Effector CD8-positive, alpha-beta T cell (primary cell): ENCODE measurements at places on chromosomes 4 and X.

DNA sequence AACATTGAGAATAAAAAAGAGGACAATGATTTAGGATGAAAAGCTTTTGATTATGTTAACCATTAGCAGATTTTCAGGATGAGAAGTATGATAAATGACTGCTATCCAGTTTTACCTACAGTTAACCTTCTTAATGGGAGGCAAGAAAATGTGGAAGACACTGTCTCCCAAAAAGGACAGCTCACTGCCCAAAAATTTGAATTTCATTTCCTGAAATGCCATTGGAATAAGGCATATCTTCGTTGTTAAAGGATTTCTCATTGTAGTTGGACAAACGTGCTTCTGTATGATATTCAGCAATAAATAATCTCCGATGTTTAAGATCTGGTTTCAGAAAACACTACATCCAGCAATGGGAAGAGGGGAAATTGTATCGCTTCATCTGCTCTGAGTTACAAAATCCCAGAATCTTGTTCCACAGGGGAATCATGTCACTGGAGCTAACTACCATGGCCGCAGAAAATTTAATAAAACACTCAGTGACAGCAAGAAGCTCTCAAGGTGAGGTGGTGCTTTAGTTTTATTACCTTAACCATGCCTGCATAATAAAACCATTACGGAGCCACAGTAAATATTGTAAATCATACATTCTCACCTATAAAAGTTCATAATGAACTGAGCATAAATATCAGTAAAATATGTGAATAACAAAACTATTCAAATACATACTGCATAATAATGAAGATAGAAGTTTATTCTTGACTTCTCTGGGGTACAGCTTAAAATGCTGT is 552.3 kb downstream of the PCDH7 start:
- no peak for DNase-seq

DNA sequence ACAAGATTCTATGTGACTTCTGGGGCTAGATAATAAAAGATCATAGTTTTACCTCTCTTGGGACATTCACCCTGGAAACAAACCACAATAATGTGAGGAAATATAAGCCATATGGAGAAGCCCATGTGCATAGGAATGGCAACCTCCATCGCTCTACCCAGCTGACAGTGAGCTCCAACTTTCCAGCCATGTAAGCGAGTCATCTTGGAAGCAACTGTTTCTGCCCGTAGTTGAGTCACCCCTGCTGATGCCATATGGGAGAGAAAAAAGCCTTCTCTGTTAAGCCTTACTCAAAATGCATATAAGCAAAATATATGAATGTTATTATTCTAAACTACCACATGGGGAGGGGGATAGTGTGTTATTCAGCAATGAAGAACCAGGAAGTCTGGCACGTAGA is 31.4 kb upstream of the RELL1 start:
- no peak for DNase-seq

GRCh38 chrX:96435378-96436035 is 249.1 kb upstream of the DIAPH2 start:
- DNase-seq = no peak

GRCh38 chr4:20254511-20255250 is 3.0 kb downstream of the SLIT2 start:
- no peak for DNase-seq

DNA sequence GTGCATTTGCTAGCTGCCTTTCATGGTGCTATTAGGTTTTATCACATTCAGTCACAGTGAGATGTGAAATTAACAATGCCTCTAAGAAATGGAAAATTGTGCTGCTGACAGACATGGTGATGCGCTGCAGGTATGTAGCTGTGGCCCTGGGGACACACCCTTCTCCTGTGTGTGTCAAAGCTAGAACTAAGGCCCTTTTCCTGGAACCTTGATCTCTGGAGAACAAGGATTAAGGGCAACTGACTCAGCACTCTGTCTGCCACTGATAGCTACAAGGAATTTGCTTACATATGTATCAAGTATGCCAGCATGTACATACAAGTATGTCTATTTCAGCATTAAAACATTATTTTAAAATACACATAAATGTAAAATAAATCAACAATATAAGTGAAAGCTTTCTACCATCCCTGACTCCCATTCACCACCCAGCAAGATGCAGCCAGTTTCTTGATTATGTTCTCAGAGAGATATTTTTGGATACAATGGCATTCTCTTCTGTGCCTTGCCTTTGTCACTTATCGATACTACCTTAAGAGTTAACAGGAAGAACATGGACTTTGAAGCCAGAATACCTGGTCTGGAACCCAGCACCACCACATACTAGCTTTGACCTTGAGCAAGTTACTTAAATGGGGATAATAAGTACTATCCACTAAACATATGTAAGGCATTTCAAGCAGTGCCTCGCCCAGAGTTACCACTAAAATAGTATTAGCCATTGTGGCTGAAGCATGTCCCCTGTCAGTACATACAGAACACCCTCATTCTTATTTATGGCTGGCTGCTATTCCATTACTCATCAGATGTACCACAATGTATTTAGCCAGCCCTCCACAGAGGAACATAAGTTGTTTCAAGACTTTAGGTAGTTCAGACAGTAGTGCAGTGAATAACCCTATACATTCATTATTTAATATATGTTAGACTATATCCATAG is 68.5 kb downstream of the NPNT start:
- no peak for DNase-seq

GRCh38 chrX:69759921-69760625 is 144.2 kb downstream of the EDA start:
- DNase-seq = no peak

DNA sequence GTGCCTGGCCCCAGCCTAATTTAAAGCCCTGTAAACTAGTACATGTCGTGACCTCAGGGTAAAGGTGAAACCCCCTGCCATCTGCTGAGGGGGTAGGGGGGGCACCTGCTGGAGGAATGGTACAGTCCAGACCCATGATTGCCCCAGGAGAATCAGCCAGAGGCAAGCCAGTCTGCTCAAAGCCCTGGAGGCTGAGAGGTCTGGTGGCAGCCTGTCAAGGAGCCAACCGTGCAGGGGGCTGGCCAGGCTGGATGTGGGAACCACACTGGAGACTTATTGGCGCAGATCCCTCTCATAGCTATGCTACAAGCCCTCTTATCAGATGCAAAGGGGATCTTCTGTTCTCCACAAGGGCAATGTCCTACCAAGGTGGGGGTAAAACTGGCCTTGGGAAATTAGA is 31.4 kb upstream of the PJA1 start:
- no peak for DNase-seq

GRCh38 chrX:129808158-129808828 is 28.5 kb downstream of the SASH3 start:
- no peak for DNase-seq

DNA sequence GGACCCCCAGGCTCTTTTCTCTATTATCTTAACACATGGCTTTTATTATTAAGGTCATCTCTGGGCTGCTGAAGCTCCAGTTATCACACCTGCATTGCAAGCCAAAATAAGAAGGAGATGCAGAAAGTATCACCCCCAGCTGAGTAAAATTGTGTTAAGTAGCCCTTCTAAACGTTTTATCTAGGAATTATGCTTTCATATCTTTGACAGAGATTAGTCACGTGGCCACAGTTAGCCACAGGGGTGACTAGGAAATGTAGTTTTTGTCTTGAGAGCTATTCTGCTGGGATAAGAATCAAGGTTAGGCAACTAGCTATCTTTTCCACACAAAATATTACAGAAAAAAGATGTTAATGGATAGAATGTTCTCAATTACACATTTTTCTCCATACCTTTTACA is 102.1 kb downstream of the ANXA3 start:
- no peak for DNase-seq

DNA sequence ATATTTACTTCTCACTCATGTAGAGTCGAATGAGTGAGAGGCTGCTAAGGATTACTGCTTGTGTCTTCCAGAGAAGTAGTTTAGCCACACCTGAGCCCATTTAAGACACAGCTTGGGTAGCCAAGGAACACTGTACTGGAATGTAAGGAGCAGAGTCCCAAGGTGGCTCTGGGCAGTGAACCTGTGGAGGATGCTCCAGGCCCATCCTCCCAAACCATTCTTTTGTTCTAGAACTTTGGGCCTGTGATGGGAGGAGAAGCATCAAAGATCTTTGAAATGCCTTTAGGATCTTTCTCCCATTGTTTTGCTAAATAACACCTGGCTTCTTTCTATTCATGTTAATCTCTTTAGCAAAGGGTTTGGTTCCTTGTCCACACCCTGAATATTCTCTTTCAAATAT is 162.2 kb downstream of the KLHL4 start:
- DNase-seq = no peak

- DNase-seq = no peak
Measured at GRCh38 chrX:9587642-9588041, 122.8 kb downstream of the TBL1X start.

DNA sequence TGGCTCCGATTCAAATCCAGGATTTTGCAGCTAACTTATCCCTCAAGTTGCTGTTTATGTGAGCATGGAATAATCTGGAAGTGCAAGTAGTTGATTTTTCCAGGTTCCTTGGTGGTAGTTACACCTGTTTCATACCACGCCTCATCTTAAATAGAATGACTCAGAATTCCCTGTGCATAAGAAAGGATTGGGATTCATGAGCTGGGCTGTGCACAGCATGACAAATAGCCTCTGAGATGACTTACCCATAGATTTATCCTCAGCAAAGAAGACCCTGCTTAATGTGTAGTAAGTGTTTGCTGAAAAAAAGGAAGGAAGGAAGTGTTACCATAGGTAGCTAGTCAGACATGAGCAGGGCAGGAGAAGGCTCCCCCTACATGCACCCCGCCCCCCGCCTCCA is 777.7 kb upstream of the ADGRL3 start:
- DNase-seq = no peak

- no peak for DNase-seq
Measured at GRCh38 chr4:33160126-33160525, 2440.0 kb downstream of the PCDH7 start.

DNA sequence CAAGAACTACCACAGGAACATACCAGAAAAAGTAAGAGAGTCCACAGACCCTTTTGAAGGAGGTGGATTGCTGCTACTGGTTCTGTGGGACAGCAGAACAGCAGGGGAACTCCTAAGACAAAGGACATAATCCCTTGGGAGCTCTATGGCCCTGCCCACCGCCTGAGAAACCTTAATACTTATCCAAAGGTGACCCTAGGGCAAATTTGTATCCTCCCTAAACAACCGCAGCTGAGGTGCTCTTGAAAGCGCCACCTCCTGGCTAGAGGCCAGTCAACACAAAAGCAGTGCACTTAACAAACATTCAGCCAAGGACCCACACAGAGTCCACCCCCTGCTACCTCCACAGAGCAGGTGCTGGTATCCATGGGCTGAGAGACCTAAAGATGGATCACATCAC is 136.8 kb downstream of the ADAM29 start:
- DNase-seq = no peak

GRCh38 chr4:15376594-15376993 is 51.2 kb upstream of the C1QTNF7 start:
- DNase-seq = no peak

- DNase-seq = no peak
Measured at GRCh38 chrX:143669395-143669794, 33.5 kb upstream of the SLITRK4 start.

- DNase-seq = no peak
Measured at GRCh38 chrX:97597954-97598353, 714.2 kb downstream of the RPA4 start.

DNA sequence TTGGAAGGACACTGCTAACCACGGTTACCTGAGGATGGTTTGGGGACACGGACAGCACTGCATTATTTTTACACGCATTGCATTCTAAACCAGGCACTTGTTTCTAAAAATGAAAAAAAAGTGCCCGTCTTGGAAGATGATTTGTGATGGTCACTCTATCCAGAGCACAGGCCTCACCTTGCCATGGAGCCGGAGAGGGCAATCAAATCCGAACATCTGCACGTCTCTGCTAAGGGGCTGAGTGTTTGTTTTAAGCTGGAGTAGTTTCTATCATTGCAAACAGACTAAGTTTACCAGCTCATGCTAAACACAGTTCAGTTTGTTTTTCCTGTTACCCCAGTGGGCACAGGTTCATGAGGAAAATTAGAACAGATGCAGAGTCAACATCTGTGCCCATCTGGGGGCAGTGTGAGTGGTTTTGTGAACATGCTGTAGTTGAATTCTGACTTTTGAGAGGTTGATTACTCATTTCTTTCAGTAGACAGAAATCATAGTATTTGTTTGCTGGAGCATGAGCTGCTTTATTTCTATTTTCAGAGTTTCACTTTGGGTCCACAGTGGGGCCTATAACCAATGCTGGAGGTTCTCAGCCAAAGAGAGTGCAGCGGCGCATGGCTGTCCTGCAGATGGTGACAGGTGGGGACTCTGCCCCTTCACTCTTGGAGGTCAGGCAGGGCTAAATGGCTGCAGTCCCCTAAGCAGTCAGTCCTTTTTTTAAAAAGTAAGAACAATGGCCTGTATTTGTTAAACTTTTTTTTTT is 65.4 kb upstream of the ENPP6 start:
- no peak for DNase-seq

DNA sequence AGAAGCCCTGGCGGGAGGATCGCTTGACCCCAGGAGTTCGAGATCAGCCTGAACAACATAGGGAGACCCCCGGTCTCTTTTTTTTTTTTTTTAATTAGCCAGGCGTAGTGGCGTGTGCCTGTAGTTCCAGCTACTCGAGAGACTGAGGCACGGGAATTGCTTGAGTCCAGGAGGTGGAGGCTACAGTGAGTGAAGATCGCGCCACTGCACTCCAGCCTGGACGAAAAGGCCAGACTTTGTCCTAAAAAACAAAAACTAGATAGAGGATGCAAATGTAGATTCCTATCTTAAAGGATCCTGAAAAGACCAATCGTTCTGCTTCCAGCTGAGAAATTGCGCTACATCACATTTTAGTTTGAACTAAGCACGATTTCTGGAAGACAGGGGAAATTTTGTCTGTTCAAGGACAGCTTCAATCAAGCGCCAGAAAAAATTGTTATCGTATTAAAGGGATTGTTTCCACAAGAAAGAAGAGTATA is 627 bp upstream of the HSD17B11 start:
- no peak for DNase-seq

GRCh38 chr4:151700566-151701316 is 60.1 kb downstream of the GATB start:
- no peak for DNase-seq

- DNase-seq = no peak
Measured at GRCh38 chr4:5021546-5021945, 2.3 kb upstream of the CYTL1 start.

DNA sequence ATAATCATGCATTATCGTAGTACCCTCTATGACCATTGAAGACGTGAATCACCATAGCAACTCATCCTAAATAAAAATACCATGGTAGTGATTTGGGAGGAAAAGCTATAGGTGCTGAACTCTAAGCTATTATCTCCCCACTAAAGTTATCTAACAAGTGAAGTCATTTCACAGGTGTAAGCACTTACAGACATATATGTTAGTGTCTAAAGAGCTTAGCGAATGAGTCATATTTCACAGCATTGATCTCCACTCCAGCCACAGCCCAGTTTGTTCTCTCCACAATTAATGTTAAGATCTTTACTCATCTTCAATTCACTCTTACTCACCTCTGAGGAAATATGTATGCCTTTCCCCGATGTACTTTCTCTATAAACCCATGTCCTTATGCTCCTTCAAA is 57.0 kb downstream of the DCAF8L1 start:
- DNase-seq = no peak

- DNase-seq = no peak
Measured at GRCh38 chrX:66200855-66201795, 37.1 kb downstream of the HEPH start.
